IMR-90 (cell line): ENCODE measurements at places on chromosomes 12 and 14.

GRCh38 chr14:90274808-90275457 lies 18.6 kb downstream of the PSMC1 start:
- peak; percentile 78 for DNase-seq

DNA sequence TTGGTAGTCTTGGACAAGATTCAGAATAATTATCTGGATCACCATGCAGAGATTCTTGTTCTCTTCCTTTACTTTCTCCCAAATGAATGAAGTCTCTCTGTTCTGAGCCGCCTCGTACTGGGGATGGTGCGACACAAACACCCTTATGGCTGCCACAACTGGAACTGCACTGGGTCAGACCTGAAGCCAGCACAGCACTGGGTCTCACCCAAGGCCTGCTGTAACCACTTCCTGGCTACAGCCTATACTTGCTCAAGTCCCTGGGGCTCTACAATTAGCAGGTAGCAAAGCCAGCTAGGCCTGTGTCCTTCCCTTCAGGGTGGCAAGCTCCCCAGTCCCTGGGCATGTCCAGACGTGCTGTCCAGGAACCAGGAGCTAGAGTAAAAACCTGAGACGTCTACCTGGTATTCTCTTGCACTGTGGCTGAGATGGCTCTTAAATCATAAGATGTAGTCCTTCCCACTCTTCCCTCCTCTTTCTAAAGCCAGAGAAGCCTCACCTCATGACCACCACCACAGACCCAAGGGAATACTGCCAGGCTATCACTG lies 27.6 kb downstream of the IFNG start:
- DNase-seq = no peak

DNA sequence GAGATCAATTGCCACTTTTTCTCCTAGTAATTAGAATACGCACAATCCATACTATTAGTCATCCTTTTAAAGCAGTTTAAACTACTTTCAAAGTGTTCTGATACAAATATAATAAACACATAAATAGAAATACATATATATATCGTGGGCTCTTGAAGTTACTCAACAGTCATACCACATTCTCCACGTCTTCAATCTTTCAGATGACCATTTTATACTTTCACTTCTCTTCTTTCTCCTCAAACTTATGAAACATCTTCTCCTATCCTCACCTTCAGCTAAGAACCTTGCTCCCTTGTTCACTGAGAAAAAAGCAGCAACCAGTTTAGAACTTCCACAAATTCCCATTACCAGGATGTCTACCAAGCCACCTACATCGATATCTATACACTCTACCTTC lies 19.2 kb downstream of the CEP290 start:
- DNase-seq = no peak

DNA sequence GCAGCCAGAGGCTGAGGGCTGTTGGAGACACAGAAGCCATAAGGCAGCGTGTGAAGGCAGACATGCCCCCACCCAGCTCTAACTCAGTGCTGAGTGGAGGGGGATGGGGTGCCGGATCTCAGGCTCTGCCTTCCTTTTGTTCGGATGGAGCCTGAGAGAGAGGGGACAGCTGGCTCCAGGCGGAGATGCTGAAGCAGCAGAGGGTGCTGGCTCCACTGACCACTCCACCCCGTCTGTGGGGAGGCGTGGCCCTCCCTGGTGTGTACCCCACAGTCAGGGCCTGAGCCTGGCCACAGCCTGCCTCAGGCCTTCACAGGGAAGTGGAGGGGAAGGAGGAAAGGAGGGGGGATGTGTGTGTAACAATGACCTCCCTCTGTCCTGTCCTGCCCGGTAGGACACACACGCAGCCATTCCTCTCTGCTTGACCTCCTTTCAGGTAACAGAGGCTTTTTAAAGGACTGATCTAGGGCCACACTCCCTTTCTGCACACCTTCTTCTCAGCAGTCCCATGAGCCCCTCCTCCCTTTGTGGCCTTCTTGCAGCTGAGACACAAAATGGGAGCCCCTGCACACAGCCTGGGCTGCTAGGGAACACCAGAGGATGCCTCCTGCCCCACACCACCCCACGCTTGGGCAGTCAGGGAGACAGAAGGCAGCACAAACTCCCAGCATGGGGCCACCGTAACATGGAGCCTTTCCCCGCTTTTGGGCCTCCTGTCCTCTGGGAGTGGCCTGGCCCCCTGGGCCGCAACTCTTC lies 9.6 kb upstream of the ENDOU start:
- DNase-seq = no peak

DNA sequence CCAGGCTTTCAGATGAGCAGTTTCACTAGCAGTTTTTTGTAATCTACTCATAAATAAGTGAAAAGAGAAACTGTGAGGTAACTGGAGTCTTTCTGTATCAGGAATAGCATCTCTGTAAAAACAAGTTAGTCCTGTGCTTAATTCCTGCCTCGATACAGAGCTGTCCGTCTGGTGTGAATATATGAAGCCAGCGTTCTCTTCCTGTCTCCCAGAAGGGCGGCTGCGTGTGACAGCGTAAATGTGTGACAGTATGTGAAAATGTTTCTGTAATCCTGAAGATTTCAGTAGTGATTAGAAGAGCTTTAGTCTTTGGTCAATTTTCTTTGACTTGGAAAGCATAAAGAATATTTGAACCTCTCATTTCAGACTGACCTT lies 150.3 kb downstream of the FBXL14 start:
- no peak for DNase-seq

- no peak for DNase-seq
These were observed 18.9 kb downstream of the NID2 start for GRCh38 chr14:52049721-52050588.

DNA sequence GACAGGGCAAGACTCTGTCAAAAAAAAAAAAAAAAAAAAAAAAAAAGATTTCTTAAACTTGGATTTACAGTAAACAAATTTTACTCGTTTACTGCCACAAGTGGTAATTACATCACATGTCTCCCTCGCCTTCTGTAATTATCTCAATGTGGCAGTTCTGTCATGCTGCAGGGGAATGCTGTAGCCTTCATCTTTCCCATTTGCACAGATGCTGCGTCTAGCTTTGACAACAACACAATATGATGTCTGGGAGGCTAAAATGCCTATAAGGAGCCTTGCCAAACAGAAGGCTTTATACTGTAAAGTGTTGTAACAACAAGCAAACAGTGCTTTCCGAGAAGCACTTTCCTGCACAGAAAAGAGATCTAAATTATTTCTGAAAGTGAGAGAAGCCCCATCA lies 48.7 kb downstream of the ESR2 start:
- no peak for DNase-seq
